Left ventricle myocardium inferior (tissue), 1 donor: ENCODE measurements at places on chromosomes 2 and 18. TPM values are rescaled to one million over a fixed set of nuclear protein-coding genes. Genes with fewer than 3 reads are reported as not detected.

- H3K27me3 ChIP-seq, result no peaks in the 10 kb centered on the region
- DNase-seq, result no peak
- no peaks in the 10 kb centered on the region for H3K36me3 ChIP-seq
Observed at GRCh38 chr2:145036421-145037011, 516.6 kb upstream of the ZEB2 start.

DNA sequence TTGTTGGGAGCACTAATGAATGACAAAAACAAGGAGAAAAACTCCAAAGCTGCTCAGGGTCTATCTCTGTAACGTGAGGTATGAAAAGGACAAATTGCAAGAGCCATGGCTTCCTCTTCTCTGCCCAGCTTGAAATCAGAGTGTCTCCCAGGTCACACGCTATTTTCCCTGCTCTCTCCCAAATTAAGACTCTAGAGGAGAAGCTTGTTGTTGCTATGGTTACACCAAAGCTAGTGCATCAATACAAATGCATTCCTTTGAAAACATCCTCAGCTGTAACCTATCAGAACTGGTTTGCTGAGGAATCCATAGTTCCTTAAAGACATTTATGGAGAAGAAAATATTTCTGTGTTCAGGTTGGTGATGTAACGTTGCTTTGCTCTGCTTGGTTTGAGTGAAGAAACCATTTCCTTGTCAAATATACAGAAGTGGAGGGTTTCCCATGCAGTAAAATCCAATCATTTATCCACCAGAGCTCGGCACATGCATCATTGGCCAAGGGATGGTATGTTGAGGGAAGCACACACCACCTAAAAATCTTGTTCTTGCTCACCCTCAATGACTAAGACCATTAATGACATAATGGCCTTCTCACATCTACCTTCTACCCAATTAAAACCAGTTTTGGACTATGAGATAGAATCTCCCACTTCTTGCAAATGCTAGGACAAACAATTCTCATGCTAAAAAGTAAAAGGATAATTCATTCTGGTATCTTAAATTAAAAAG is 2135.6 kb upstream of the CELF4 start:
- no peaks in the 10 kb centered on the region for H3K36me3 ChIP-seq
- H3K27ac ChIP-seq, result no peak overlapping the region
- H3K27me3 ChIP-seq, result no peaks in the 10 kb centered on the region

- H3K4me1 ChIP-seq, result no peaks in the 10 kb centered on the region
- peaks cover 16% of the 10 kb centered on the region for H3K27me3 ChIP-seq
- H3K27ac ChIP-seq, result no peak overlapping the region
- DNase-seq, result no peak
- H3K4me3 ChIP-seq, result no peak overlapping the region
Observed at GRCh38 chr2:17961789-17962188, 83.3 kb downstream of the KCNS3 start.

DNA sequence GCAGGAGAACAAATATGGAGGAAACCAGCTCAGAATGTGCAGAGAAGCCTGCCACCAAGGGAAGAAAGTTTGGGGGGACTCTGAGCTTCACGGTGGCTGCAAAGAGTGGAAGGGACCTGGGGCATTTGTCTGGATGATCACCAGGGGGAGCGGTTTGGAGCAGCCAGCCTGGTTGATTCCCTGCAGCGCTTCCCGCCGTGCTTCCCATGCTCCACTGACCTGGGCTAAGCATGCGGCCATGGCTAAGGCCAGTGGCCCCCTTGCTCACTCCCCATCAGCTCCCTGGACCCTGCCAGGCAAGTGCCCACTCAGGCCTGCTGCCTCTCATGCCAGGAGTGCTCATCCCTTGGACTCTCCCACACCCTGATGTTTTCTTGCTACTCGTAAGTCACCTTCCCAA is 27.0 kb downstream of the NTSR2 start:
- no peaks in the 10 kb centered on the region for H3K4me1 ChIP-seq
- no peak overlapping the region for H3K4me3 ChIP-seq
- peaks cover 9% of the 10 kb centered on the region for H3K36me3 ChIP-seq
- no peaks in the 10 kb centered on the region for H3K27me3 ChIP-seq
- no peak for DNase-seq
- H3K27ac ChIP-seq, result no peak overlapping the region

GRCh38 chr2:7237466-7237865 is 320.3 kb downstream of the RNF144A start:
- H3K36me3 ChIP-seq, result no peaks in the 10 kb centered on the region
- DNase-seq, result no peak
- no peak overlapping the region for H3K4me3 ChIP-seq

DNA sequence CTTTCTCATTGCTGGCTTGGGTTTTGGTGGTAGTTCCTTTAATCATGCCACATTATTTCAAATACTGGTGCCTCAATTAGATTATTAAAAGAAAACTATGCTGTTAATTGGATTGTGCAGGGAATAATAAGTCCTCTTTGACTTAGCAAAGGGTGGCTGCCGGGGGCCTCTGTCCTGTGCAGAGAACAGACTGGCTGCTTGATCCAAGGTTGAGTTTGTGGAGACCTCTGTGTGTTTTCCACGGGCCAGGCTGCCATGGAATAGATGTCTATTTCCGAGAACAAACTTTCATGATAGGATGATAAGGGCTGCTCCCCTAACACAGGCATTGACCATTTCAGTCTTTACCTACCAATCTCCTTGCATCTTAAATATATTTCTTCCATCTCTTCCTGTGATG is 30.4 kb upstream of the OTOS start:
- H3K4me1 ChIP-seq, result no peaks in the 10 kb centered on the region
- H3K27ac ChIP-seq, result no peak overlapping the region
- no peaks in the 10 kb centered on the region for H3K36me3 ChIP-seq
- no peak overlapping the region for H3K4me3 ChIP-seq

- peaks cover 17% of the 10 kb centered on the region for H3K4me1 ChIP-seq
- H3K36me3 ChIP-seq, result peaks cover 38% of the 10 kb centered on the region
- no peaks in the 10 kb centered on the region for H3K27me3 ChIP-seq
- DNase-seq, result no peak
Observed at GRCh38 chr2:135096665-135097446, 44.8 kb downstream of the RAB3GAP1 start.

DNA sequence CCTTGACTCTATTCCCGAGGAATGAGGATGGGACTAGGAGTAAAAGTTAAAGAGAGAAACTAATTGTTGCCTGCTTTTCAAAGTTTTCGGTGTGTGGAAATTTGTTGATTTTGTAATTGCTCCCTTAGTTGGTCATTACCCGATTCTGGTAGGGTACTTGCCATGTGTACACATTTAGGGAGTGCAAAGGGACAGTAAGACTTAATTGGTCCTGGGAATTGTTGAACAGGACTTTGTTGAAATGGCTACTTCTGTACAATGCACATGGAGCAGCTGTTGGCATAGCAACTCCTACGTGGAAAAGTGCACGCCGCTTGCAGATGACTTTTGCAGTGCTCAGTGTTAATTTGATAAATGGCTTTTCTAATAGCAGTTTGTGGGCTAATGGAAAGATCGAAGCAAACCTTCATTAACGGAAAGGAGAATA is 22.9 kb downstream of the EPAS1 start:
- peaks cover 100% of the 10 kb centered on the region for H3K4me1 ChIP-seq
- no peak for DNase-seq
- peaks cover 2% of the 10 kb centered on the region for H3K36me3 ChIP-seq
- H3K27ac ChIP-seq, result peak overlapping the region; percentile 99

GRCh38 chr18:69564602-69565001 is 163.9 kb downstream of the DOK6 start:
- peaks cover 4% of the 10 kb centered on the region for H3K36me3 ChIP-seq
- H3K27ac ChIP-seq, result no peak overlapping the region
- H3K4me3 ChIP-seq, result no peak overlapping the region
- no peak for DNase-seq
- H3K4me1 ChIP-seq, result no peaks in the 10 kb centered on the region
- H3K27me3 ChIP-seq, result no peaks in the 10 kb centered on the region

GRCh38 chr2:196205011-196205766 is 33.8 kb upstream of the STK17B start:
- no peak overlapping the region for H3K4me3 ChIP-seq
- H3K27ac ChIP-seq, result peak overlapping the region; percentile 21
- peaks cover 43% of the 10 kb centered on the region for H3K4me1 ChIP-seq
- H3K36me3 ChIP-seq, result peaks cover 22% of the 10 kb centered on the region

- H3K4me1 ChIP-seq, result no peaks in the 10 kb centered on the region
- H3K27ac ChIP-seq, result no peak overlapping the region
- H3K4me3 ChIP-seq, result no peak overlapping the region
- H3K36me3 ChIP-seq, result no peaks in the 10 kb centered on the region
- no peak for DNase-seq
Observed at GRCh38 chr2:1051075-1051474, 100.4 kb downstream of the SNTG2 start.

DNA sequence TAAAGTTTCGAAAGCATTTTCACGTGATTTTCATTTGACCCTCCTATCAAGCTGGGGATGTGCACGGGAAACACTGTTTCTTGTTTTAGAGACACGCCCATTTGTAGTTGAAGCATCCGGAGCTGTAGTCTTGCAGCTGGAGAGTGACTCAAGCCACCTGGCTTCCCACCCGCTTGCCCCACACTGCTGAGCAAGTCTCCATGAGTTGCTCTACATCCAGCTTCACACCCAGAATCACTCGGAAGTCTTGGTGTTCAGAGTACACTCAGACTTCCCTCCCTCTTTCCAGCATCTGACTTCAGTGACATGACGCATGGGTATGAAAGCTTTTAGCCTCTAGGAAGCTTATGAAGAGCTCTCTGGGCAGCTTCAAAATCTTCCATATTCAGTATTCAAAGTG is 262.4 kb downstream of the NBAS start:
- peak; percentile 24 for DNase-seq
- peaks cover 10% of the 10 kb centered on the region for H3K4me1 ChIP-seq
- no peaks in the 10 kb centered on the region for H3K27me3 ChIP-seq
- no peak overlapping the region for H3K27ac ChIP-seq
- H3K36me3 ChIP-seq, result peaks cover 72% of the 10 kb centered on the region

- peaks cover 22% of the 10 kb centered on the region for H3K4me1 ChIP-seq
- H3K4me3 ChIP-seq, result no peak overlapping the region
- no peaks in the 10 kb centered on the region for H3K27me3 ChIP-seq
Observed at GRCh38 chr2:159290289-159290907, 3.9 kb upstream of the WDSUB1 start.

DNA sequence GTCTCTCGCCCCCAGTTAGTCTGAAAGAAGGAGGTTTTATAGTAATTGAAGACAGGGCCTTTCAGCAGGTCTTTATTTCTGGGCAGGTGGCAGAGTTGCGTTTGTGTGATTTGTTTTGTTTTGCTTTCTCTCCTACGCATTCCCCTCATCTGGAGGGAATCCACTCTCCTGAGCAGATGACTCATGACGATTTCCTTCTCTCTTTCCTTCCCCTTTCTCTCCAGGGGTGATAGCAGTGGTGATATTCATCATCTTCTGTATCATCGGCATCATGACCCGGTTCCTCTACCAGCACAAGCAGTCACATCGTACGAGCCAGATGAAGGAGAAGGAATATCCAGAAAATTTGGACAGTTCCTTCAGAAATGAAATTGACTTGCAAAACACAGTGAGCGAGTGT is 888.8 kb downstream of the CNTNAP5 start:
- no peaks in the 10 kb centered on the region for H3K4me1 ChIP-seq
- DNase-seq, result no peak
- no peak overlapping the region for H3K4me3 ChIP-seq
- H3K27me3 ChIP-seq, result no peaks in the 10 kb centered on the region
- no peak overlapping the region for H3K27ac ChIP-seq
- no peaks in the 10 kb centered on the region for H3K36me3 ChIP-seq

- DNase-seq, result no peak
- peaks cover 70% of the 10 kb centered on the region for H3K4me1 ChIP-seq
- peak overlapping the region; percentile 60 for H3K27ac ChIP-seq
- H3K4me3 ChIP-seq, result no peak overlapping the region
Observed at GRCh38 chr2:172464400-172465129, 37.2 kb downstream of the ITGA6 start.

DNA sequence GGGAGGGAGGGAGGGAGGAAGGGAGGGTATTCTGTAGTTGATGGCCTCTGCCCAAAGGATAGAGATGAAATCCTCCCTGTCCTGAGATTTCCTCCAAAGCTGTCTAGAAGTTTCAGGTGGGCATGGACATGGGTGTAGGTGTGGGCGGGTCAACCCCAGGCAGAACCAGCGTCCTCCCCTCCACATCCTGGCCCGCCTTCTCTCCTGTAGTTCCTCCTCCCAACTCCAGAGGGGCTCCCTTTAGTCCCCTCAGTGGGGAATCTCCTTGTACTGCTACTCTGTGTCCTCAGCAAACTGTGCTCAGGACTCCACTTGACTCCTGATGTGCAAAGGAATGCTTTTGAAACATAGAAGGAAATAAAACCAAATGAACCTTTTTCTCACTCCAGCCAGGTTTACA is 88.1 kb downstream of the MRPS9 start:
- no peak overlapping the region for H3K27ac ChIP-seq
- H3K36me3 ChIP-seq, result no peaks in the 10 kb centered on the region
- no peak overlapping the region for H3K4me3 ChIP-seq
- no peaks in the 10 kb centered on the region for H3K4me1 ChIP-seq
- DNase-seq, result no peak

GRCh38 chr2:201130524-201131186 is 14.7 kb downstream of the CFLAR start:
- DNase-seq, result no peak
- peaks cover 45% of the 10 kb centered on the region for H3K36me3 ChIP-seq
- H3K4me3 ChIP-seq, result peak overlapping the region; percentile 88
- H3K27ac ChIP-seq, result peak overlapping the region; percentile 100
- peaks cover 100% of the 10 kb centered on the region for H3K4me1 ChIP-seq
- no peaks in the 10 kb centered on the region for H3K27me3 ChIP-seq

- H3K27ac ChIP-seq, result no peak overlapping the region
- no peak for DNase-seq
- H3K27me3 ChIP-seq, result peaks cover 68% of the 10 kb centered on the region
- peak overlapping the region; percentile 66 for H3K4me3 ChIP-seq
- H3K4me1 ChIP-seq, result peaks cover 17% of the 10 kb centered on the region
- no peaks in the 10 kb centered on the region for H3K36me3 ChIP-seq
Observed at GRCh38 chr2:225041207-225041850, 939 bp downstream of the DOCK10 start.

DNA sequence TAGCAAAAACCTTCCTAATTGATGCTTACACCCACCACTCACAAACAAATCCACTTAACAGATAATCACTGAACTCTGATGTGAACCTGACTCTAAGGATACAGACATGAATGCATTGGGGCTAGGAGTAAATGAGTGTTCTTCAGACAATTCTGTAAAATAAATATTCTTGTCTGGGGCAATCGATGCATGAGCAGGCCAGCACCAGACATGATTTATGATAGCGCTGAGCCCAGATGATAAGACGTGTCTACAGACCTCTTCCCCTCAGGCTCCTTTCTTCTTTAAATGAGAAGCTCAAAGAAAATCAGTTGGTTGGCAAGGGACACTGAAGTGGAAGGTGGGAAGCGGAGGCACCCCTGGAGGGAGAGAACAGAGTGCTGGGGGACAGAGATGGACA is 27.3 kb upstream of the BIN1 start:
- H3K4me3 ChIP-seq, result no peak overlapping the region
- no peak overlapping the region for H3K27ac ChIP-seq

RBM45 gene
- 5.1 TPM for total RNA-seq

FAM228B gene
- 29.6 TPM for total RNA-seq

DCDC2C gene
- not detected for total RNA-seq

RAX gene
- total RNA-seq, result not detected

NEDD4L gene
- total RNA-seq, result 45.8 TPM

B3GNT7 gene
- 2.4 TPM for total RNA-seq
